ENCODE measurements at places on chromosomes 2 and 18.

- DNase-seq, result peak; percentile 31
Measured at GRCh38 chr18:500632-501405, at the start of gene COLEC12. Gene COLEC12 (minus strand): TSS chr18:500701. CDS start chr18:500514, 187 bp downstream.

GRCh38 chr2:181307203-181307991 lies 149.8 kb upstream of the ITGA4 start:
- DNase-seq, result no peak

DNA sequence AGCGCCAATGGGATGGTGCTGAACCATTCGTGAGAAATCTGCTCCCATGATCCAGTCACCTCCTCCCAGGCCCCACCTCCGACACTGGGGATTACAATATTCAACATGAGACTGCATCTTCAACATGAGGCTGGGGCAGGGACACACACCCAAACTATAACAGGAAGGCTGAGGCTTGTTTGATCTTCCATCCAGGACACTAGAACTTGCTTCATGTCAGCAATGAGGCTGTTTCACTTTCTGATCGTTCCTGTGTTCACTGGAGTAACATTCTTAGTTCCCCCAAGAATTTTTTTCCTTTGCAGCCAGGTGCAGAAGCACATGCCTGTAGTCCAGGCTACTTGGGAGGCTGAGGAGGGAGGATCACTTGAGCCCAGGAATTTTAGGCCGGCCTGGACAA lies 30.8 kb upstream of the SOX11 start:
- no peak for DNase-seq

DNA sequence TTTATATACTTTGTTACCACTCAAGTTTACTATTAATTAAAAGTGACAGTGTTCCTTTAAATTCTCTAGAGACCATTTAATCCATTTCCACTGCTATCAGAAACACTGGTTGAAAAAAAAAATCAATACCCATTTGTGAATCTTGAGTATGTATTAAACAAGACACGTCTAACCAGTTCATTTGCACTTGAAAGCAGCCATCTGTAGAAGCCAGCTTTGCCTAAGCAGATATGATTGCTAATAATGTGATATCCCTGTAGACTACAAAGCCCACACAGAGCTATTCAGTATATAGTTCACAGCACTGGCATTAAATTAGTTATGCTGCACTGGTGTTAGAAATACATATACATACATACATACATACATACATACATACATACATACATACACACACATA lies 111.8 kb upstream of the SP3 start:
- DNase-seq, result no peak

DNA sequence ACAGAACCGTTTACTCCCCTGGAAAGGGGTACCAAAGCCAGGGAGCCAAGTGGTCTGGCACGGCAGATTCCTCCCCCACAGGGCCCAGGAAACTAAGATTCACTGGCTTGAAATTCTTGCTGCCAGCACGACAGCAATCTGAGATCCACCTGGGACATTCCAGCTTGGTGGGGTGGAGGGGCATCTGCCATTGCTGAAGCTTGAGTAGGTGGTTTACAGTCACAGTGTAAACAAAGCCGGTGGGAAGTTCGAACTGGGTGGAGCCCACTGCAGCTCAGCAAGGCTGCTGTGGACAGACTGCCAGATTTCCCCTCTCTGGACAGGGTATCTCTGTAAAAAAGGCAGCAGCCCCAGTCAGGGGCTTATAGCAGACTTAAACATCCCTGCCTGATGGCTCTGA lies 901.7 kb upstream of the LRRTM1 start:
- DNase-seq, result no peak

Measured in GM13977 (cell line).